ENCODE measurements at places on chromosomes 5 and 9.

- DNase-seq: no peak
Observed at GRCh38 chr5:150593996-150594395, 46.5 kb upstream of the SYNPO start.

- DNase-seq: no peak
Observed at GRCh38 chr5:123448017-123448617, 24.9 kb upstream of the CEP120 start.

- DNase-seq: peak; percentile 99
Observed at GRCh38 chr9:114894609-114895433, 35.6 kb downstream of the TNFSF8 start.

DNA sequence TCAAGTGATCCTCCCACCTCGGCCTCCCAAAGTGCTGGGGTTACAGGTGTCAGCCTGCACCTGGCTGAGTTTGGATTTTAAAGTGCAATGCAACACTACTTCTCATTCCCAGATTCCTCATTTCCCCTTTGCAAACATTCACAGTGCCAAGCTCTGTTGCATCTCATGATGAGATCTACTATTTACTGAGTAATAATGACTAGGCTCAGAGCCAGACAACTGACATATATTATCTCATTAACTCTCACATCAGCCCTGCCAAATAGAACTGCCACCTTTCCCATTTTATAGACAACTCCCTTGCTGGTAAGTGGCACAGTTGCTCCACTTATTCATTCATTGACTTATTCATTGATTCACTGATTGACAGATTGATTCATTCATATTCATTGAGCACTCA is 7.0 kb downstream of the PDE6A start:
- peak; percentile 12 for DNase-seq

DNA sequence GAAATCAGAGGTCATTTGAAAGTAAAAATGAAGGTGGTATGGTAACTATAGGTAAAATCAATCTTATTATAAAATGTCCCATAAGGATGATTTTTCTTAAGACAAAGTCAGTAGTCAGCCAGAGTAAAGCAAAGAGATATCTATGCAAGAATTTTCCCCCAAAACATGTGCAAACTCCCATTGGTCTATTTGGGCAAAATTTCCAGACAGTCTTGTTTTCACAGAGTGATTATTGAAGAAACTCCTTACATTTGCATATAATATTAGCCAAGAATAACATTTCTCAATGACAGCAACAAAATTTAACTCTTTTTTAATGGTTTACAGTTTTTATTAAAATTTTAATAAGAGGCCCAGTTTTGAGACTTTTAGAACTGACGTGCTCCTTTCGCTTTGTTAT is 406.1 kb upstream of the GRAMD2B start:
- no peak for DNase-seq

DNA sequence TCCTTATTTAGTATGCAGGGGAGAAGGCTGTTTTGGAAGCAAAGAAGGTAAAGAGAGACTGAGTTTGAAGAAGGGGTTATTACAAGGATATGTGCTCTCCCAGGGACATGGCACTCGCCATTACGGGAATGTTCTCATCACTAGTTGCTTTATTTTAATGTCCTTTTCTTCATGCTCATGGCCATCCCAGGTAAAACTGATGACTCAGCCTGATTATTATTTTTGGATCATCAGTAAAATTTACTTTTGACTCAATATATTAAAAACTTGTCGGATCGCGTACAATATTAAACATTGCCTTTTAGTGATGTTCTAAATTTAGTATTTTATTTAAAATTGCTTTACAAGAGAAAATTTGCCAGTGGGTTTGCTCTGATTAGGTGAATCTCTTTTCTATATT is 414.7 kb downstream of the TLE4 start:
- no peak for DNase-seq

DNA sequence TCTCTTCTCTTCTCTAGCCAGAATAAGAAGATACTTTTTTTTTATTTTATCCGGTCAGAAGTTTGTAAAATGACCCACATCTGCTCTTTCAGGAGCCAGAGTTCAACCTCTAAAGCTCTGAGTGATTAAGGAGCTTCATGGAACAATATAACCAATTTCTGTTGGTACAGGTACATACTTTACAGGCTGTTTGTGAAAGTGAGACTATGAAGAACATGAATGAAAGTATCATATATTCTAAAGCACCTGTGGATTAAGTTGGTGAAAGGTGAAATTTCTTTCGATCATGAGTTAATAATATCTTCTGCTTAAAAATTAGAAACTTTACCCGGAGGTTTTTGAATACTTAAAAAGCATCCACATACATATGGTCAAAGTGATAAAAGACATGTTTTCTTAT is 65.2 kb downstream of the DMRT2 start:
- no peak for DNase-seq

DNA sequence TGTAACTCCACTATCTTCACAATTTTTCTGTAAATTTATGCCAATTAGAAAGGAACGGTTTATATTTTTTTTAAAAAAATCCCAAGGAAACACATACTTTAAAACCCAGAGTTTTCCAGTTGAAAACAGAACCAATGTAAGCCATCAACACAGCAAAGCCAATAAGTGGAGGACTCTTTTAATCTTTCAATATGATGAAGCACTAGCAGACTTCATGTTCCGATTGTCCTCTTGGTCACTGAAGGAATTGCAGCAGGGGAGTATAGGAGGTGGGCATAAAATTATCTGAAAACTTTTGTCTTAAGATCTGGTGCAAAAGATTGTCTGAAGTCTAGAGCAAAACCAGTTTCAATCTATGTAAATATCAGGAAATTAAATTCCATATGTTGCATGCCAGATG is 102.1 kb upstream of the PAPPA start:
- DNase-seq: no peak

DNA sequence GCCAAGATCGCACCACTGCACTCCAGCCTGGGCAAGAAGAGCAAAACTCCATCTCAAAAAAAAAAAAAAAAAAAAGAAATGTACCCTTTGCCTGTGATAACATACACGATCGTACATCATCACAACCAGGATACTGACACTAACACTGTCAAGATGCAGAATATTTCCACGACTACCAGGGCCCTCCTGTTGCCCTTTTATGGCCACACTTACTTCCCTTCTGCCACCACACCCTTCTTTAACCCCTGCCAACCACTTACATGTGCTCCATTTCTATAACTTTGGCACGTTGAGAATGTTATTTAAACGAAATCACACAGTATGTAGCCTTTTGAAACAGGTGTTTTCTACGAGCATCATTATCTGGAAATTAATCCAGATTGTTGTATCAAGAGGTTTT is 69.0 kb upstream of the OTULINL start:
- DNase-seq: no peak

DNA sequence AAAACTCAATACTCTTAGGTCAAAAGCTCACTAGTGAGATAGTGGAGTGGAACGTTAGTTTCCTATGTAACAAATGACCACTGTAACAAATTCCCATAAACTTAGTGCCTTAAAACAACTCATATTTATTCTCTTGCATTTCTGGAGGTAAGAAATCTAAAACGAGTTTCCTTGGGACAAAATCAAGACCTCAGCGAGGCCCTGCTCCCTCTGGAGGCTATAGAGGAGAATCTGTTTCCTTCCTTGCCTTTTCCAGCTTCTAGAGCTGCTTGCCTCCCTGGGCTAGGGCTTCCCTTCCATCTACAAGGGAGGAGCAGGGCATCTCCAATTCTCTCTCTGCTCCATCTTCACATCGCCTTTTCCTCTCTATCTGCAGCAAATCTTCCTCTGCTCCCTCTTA is 32.0 kb downstream of the SEMA5A start:
- peak; percentile 27 for DNase-seq

DNA sequence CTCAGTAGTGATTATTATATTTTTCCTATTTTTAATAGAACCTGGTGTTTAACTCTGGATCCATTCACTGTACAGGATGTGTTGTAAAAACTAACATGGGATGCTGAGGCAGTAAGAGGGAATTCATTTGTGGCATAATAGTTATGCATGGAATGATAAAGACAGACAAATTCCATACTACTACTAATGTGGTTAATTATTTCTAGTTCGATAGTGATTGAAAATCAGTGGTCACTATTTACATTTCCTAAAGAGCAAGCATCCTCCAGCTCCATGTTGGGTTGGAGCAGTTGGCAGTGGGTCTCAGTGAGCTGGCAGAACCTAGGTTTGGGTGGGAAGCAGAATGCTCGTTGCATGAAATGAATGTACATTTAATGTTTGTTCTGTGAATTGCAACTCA is 122.6 kb downstream of the SAXO1 start:
- DNase-seq: no peak

GRCh38 chr5:88536146-88536545 is 267.5 kb upstream of the TMEM161B start:
- peak; percentile 12 for DNase-seq

GRCh38 chr9:114272739-114273431 is 50.0 kb upstream of the ORM1 start:
- DNase-seq: no peak

DNA sequence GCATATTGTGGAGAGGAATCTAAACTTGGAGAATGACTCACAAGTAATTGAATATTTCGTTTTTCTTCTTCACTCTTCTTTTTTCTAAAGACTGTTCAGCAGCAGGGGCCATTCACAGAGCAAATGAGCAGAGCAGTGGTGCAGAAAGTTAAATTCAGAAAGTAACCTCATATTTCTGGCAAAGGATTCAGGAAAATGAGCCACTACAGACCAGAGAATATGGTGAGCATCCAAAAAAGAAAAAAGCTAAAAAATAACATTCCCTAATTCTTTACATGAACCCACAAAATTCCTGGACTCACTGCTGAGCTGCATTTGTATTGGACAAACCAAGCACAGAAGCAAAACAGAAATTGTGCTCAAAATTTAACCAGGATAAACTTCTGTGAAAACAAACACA is 1486.8 kb upstream of the C9orf72 start:
- DNase-seq: no peak

DNA sequence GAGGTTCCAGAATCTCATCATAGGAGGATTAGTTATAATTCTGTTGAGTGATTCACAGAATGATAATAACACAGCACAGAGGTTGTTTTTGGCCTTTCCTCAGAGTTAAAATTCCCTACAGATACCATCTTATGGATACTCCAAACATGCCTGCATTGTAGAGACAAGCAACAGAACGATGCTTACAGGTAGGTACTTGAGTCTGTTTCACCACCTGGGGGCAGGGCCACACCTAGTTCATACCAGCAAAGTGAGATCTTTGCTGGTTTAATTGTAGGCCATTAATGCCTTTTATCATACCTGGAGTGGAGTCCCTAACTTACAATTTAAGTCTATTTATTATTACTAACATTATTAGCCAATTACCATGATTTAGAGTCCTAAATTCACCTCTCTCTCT is 416.5 kb upstream of the TLE4 start:
- DNase-seq: no peak

DNA sequence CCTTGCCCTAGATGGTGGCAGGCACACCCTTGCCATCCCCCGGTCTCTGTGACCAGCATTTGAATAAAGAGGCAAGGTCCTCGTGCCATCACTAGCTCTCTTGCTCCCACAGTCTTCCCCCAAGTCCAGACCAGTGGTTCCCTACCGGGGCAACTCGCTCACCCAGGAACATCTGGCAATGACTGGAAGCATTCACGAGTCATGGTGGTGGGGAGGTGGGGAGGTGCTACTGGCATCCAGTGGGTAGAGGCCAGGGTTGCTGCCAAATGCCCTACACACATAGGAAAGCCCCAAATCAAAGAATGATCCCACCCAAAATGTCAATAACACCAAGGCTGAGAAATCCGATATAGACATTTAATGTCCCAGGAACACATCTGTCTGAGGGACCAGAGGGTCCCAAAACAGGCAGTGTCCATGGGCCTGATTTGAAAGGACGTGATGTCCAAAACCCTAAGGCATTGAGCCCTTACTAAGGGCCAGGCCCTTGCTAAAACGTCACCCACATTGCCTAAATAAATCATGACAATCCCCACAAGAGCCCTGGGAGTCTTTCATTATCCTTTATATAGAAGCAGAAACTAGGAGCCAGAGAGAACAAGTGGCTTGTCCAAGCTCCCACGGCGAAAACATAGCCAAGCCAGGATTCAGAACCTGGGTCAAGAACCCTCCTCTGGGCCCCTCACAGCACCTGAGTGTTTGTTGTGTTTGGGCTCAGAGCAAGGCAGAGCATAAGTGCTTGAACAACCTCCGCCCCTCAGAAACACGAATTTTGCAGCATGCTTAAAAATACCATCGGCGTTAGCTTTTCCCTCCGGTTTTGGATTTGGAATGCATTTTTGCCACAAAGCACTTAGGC is 119.3 kb upstream of the WWC1 start:
- DNase-seq: no peak

- peak; percentile 68 for DNase-seq
Observed at GRCh38 chr9:6758498-6759184, 868 bp downstream of the KDM4C start.

GRCh38 chr9:1231998-1232919 is 182.1 kb downstream of the DMRT2 start:
- DNase-seq: peak; percentile 8

DNA sequence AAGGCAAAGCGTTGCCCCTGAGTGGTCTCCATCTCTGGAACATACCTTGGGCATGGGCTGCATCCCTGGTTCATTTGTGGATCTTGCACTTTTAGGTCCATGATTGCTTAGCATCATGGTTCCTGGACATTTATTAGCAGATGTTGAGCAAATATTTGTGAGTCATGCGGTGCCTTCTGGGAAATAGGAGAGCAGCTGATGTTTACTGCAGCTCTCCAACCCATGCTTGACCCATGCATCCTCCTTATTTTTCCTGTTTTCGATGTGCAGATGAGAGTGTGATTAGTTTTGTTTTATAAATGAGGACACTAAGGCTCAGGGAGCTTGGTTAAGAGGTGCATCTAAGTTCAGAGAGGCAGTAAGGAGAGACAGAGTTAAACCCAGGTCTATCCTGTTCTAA is 253.7 kb downstream of the ICE1 start:
- no peak for DNase-seq

DNA sequence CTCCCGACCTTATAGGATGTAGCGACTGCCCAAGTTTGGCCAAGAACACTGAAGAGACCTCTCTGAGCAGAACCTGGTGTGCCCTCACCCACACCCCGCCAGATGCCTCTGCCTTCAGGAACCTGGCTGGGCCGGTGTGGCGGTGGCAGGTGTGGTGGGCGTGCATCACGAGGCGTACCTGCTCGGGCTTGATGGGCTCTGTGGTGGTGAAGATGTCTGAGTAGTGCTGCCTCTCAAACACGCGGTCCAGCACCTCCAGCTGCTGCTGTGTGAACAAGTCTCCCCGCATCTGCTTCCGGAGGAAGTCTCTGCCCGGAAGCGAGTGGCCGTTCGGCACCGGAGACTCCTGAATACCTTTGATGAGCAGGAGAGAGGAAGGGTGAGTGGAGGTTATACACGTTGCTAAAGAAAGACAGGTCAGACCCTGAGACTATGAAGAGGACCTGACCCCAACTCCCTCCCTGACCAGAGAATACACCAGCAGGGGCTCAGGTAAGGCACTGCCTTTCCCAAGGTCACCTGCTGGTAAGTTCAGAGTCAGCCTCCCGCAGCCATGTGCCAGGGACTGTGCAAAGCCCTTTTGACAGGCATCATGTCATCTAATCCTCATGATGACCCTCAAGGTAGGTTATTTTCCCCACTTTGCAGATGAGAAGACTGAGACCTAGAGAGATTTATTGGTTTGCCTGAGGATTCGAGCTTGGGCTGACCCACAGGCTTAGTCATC is 67.5 kb downstream of the PAX5 start:
- DNase-seq: no peak
